ENCODE measurements at places on chromosomes 16 and 17. TPM values are rescaled to one million over a fixed set of nuclear protein-coding genes. Genes with fewer than 3 reads are reported as not detected.

ASGR1 gene
- not detected for total RNA-seq

EPOP gene
- total RNA-seq: 4.3 TPM

CCDC92B gene
- total RNA-seq: not detected

TBC1D3E gene
- not detected for total RNA-seq

OSBPL7 gene
- total RNA-seq: 5.0 TPM

TBC1D3K gene
- not detected for total RNA-seq

STX1B gene
- total RNA-seq: 2.0 TPM

GRCh38 chr16:24980077-24980793 lies 34.9 kb downstream of the ARHGAP17 start:
- DNase-seq: peak; percentile 29

GRCh38 chr16:11107780-11108465 lies 148.1 kb downstream of the SOCS1 start:
- DNase-seq: peak; percentile 63

DNA sequence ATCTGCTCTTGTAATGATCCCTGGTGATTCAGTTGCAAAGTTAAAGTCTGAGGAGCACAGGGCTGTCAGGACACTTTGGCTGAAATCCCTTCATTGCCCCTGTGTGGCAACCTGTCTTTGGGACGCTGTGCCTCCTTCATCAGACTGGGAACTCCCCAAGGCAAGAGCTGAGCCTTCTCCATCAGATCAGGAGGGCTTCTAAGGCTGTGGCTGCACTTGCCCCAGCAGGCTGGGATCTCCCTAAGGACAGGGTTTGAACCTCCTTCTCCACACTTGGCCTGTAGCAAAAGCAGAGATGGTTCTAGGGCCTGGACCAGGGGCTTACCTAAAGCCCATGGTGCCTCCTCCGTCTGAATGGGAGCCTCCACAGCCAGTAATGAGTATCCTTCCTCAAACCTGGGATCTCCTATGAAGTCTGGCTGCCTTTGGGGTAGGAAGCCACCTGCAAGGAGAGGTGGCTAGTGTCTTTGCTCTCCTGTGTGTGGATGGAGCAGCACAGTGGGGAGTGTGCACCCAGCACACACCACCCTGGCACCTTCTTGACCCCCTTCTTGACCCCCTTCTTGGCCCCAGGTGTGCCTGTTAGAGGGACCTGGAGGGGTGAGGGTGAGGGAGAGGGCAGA lies 79.0 kb upstream of the NKD1 start:
- DNase-seq: no peak

DNA sequence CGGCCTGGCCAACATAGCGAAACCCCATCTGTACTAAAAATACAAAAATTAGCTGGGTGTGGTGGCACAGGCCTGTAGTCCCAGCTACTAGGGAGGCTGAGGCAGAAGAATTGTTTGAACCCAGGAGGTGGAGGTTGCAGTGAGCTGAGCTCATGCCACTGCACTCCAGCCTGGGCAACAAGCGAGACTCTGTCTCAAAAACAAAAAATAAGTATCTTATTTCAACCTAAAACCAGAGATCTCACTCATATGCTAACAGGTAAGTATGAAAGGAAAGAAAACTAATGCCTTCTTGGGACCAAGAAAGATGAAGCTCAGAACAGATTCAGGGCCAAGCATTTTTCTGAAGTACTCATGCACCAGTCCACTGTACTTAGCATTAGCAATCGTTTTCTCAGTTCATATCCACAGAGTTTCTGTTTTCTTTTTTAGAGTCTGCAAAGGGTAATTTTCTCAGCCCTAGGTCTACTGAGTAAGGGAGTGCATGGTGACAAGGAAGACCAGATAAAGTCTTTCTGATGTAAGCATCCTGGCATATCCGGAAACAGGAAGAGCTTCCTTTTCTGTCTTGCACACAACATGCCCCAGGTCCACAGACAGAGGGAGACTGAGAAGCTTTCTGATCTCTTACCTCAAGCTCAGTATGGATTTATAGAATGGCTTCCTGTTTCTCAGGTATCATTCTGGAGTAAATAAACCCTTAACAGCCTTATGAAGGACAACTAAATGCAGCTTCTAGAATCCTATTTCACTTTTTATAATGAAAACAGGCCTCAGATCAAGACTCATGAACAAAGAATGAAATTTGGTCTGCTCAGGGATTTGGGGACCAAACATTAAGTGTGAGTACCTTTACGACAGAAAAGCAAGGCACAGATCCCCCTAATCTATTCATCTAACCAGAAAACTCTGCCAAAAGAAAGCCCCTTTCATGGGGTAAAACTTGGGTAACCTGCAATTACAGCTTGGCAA lies 38.7 kb upstream of the FOXJ1 start:
- peak; percentile 28 for DNase-seq

DNA sequence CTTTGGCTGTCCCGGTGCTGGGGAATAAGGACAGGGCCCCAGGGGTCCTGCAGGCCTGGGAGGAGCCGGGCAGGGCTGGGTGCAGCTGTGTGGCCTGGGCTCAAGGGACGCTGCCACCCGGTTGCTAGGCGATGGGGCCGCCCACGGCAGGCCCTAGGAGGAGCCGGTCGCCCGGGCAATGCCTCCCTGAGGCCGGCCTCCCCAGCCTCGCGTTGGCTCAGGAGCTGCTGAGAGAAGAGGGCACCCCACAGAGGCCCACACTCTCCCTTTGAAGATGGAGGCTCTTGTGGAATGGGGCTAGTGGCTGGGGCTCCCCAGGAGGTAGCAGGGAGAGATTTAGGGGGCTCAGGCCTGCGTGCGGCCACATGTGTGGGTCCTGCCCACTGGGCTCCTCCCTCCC lies at the start of gene CIBAR2:
Gene CIBAR2, minus strand, starts transcription at position 109 of the 400 bp plus-strand sequence. CDS start 120 bp downstream, outside the sequence.
- DNase-seq: no peak

GRCh38 chr17:78970834-78971755 lies 8.6 kb downstream of the LGALS3BP start:
- DNase-seq: peak; percentile 75

- peak; percentile 52 for DNase-seq
Measured at GRCh38 chr16:74556375-74556922, 50.5 kb downstream of the GLG1 start.

DNA sequence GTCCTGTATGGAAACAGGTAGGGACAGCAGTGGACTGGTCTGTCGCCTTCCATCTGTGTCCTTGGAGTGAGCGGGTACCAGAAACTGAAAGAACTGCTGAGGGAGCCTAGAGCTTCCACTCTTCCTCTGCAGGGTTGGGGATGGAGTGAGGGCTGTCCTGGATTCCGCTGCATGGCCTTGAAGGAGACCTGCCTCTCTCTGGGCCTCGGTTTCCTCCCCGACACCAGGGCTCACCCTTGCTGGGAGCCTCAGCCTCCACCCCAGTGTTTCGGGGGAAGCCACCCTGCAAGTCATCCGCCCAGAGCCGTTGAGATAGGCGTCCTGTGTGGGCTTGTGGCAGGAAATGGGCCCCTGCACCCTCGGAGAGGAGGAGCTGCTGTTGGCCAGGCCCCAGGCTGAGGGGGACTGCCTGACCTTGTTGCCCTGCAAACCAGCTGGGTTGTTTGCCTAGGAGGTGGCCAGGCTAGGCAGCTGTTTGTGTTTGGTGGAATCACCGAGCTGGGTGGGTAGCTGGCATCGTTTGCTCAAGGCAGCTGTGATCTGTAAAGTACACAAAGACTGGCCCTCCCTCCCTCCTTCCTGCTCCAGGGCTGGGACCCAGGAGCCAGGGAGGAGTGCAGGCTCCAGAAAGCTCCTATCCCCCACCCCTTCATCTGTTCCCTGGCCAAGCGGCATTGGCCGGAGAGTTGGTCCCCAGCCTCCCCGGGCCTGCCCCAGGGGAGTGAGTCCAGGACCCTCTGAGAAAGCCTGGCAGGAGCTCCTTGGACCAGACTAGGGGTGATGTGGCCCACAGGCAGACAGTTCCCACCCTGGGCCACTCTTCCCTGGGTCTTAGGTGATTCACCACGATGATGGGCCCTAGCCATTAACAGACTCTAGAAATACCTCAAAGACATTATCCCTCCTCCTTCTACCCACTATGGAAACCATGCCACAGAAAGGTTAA lies 1.3 kb downstream of the RAB37 start:
- no peak for DNase-seq

GRCh38 chr17:64447526-64447925 lies 1.4 kb upstream of the MILR1 start:
- no peak for DNase-seq

DNA sequence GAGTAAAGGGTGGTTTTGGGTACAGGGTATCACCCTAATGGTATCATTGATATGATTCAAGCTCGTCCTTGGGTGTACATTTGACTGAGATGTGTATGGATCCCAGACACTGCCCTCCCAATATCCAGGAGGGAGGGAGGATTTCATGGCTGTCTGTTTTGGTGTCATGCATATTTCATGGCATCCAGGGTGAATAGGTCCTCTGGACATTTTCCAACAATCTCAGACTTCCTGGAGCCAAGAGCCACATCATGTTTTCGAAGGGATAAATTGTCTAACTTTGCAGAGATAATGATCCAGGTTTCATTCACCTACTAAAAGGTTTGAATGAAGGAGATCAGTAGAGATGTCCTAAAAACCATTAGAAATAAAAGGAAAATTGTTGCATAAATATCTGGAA lies 431.9 kb downstream of the SHISA9 start:
- DNase-seq: no peak

DNA sequence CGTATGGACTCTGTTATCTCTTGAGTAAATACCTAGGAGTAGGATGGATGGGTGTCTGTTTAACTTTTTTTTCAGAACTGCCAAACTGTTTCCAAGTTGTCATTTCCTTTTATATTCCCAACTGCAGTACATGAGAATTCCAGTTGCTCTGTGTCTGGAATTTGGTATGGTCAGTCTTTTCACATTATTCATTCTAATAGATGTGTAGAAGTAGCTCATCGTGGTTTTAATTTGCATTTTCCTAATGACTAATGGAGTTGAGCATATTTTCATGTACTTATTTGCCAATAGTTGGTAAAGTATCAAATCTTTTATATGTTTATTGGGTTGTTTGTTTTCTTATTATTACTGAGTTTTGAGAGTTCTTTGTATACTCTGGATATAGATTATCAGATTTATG lies 27.0 kb downstream of the MRTFB start:
- peak; percentile 21 for DNase-seq

DNA sequence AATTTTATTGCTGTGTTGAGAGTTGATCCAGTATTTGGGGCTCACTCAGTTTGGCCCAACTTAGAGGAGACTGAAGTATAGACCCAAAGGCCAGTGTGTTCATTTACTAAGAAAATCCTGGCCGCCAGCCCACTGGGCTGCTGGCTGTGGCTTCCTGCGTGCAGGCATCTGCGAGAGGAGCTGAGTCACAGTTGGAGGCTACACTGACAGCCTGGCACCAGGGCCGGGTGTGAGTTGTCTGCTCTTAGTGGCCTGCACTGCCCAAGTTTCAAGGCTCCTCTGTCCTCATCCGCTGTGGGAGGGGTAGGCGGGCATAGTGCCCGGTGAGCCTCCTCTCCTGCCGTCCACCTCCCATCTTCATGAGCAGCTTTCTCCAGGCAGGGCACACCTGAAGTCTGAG lies 54.2 kb downstream of the PLD6 start:
- peak; percentile 100 for DNase-seq

- DNase-seq: no peak
Measured at GRCh38 chr16:11602321-11602720, 15.6 kb upstream of the LITAF start.

DNA sequence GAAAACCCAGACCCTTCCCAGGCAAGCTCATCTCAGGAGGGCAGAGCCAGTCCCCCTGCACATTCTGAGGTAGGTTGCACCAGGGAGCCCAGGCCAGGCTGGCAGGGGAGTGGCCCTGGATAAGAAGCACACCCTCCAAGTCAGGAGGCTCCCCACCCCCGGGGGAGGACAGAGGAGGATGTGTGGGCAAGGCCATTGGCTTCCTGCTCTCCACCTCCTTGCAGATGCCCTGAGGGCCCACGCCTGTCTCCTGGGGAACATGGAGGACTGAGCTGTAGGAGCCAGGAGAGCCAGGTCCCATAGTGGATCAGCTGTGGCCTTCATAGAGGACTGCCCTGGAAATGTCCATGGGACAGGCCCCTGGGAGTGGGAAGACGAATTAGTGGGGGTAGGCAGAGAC lies 126.7 kb downstream of the IRF8 start:
- no peak for DNase-seq

DNA sequence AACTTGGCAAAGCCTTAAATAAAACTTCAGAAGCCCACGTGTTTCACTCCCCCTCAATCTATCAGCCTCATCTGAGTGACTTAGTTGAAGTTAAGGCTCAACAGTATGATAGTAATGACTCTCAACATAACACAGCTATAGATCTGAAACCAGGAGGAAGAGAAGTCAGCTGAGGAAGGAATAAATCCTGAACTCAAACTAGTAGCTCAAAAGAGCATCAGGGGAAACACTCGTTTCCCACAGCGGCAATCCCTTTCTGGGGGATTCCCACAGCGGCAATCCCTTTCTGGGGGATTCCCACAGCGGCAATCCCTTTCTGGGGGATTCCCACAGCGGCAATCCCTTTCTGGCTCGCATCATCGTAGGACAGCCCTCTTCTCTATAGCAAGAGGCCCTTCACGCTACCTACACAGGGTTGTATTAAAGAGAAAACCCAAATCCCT lies 56.8 kb downstream of the ZZEF1 start:
- no peak for DNase-seq

DNA sequence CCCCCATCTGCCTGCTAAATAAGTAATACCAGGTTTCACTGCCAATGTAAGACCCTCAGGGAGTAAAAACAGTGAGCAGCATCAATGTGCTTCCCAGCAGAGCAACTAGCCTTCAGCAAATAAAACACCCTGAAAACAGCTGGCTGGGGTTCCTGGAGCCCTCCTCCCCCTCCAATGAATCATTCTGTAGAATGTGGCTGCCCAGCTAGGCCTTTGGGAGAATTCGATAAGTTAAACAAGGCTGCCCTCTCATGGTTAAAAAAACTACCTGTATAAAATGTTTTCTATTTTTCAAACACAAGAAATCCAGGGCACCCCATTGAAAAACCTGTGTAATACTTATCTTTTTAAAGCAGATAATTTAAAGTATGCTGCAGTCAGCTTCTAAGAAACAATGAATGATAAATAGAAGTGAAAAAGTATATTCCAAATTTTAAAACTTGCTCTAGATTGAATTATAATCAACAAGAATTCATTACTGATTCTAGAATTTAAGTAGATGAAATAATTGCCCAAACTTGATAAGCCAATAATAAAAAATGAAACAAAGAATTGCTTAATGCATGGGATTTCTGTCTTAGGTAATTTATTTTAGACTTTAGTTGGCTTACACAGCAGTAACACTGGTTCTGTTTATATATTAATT lies 9.4 kb upstream of the TOM1L1 start:
- peak; percentile 87 for DNase-seq

DNA sequence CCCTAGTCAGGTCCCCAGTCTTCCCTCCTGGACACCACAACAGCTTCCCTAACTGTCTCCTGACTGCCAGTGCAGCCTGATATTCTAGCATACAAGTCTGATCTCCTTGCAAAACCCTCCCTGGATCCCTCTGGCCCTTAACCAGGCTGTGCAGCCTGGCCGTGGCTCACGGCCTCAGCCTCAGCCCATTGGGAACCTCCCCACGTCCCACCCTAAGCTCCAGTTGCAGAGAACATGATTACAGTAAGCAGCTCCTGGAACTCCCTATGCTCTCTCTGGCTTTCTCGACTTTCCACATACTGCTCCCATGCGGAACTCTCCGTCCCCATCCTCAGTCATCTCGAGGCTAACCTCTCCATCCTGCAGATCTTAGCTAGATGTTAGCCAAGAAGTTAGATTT lies 13.0 kb downstream of the ALOX12B start:
- DNase-seq: no peak

Data from GM23248 (cell line).